ENCODE measurements at places on chromosomes 12 and 14.

- DNase-seq: no peak
Observed at GRCh38 chr12:131606218-131606901, 104.5 kb upstream of the SFSWAP start.

GRCh38 chr12:63821781-63822251, 22.7 kb upstream of the SRGAP1 start:
- peak; percentile 11 for DNase-seq

DNA sequence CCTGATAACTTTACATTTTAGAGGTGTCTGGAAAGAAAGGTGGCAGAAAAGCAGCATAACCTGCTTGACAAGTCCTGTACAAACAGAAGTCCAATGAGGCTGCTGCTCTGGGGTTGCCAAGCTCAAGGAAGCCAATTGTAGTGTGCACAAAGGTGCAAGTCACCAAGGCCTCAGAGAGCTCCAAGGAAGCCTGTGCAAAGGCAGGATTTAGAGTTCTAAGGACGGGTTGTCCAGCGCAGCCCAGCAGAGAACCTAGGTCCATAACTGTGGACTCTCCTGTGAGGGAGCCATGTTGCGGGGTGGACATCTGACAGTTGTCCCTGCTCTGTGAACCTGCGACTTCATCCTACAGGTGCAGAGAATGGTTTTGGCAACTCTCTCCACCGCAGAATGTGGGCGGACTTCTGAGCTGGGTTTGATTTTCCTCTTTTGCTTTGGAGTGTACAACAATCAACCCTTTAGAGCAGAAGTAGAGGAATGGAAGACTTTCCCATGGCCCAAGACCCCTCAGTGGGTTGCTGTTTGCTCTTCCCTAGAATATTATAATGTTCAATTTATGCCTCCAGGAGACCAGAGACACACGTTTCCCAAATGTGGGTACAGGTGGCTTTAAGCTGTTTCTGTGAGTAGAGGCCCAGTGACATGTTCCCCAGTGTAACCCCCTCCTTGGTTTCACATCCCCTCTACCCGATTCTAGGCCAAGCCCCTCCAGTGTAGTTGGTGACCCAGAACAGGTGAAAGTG, 81.0 kb downstream of the ETV6 start:
- DNase-seq: no peak

- DNase-seq: no peak
Observed at GRCh38 chr14:20714593-20715250, 26.2 kb downstream of the ANG start.

Measured in stimulated activated CD4-positive, alpha-beta T cell treated with anti-CD3 and anti-CD28 coated beads, Interleukin-2, amount 100 ng/mL, for 24 hours (primary cell).